Uterus (tissue), 4 donors: ENCODE measurements at places on chromosomes 6 and 20. TPM values are rescaled to one million over a fixed set of nuclear protein-coding genes. Genes with fewer than 3 reads are reported as not detected.

The SKIC2 gene
- 58.8 TPM for total RNA-seq

DNA sequence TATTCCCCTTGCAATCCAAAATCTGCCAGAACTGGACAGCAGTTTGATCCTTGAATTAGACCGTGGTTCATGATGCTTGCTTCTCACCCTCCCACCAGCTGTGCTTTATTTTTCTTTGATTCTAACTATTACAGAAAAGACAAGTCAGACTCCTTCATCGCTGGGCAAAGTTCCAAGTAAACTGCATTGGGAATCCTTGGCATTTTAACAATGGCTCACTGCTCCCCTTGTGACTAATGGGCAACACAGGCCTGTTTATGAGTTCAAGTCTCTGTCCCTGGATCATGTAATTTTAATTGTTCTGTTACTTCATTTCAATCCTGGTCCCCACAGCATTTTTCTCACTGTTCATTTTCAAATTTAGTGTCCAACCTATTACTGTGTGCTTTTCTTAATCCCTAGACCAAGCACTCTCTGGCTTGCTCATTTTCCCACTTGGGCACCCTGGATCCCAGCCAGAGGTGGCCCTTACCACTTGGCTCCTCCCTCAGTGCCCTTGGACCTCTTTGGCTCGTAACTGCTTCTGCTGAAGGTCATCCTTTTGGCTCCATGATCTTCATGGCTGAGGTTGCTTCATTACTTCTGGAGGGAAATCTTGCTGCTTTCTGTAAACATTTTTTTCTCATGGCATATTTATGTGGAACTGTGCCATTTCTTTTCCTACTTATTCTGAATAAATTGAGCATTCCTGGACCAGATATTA is 32.8 kb downstream of the PSMB9 start:
- H3K4me3 ChIP-seq = no peak overlapping the region
- H3K36me3 ChIP-seq = no peaks in the 10 kb centered on the region
- DNase-seq = peak; percentile 49

- no peak for DNase-seq
- no peaks in the 10 kb centered on the region for H3K27me3 ChIP-seq
- H3K36me3 ChIP-seq = no peaks in the 10 kb centered on the region
- H3K27ac ChIP-seq = no peak overlapping the region
- no peak overlapping the region for H3K4me3 ChIP-seq
Measured at GRCh38 chr6:25576919-25577318, 75.1 kb upstream of the SCGN start.

DNA sequence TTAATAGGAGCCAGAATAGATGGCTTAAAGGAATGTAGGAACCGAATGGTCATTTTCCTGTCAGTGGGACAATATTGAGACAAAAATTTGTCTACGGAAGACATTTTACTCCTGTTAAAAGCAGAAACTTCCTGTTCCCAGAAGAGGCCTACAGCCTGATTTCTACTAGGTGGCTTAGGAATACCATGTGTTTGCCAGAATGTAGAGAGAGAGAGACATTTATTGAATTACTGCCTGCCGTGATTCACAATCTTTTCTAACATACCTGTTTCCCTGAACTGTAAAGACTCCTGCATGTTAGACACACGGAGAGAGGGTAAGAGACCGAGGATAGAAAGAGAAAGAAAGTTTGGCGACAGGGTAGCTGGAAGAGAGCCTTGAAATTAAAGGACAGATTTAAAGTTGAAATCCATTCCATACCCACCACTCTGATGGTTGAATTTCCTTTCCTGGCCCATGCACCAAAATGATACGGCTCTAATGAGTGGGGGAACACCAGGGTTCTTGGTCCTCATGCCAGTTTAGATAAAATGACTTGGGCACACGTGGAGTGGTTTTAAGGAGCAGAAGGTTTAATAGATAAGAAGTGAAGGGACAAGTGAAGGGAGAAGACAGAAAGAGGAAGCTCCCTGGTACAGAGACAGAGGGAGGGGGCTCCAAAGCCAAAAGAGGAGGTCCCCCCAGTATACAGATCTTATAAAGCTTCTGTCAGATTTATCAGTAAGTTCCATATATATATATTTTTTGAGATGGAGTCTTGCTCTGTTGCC is 22.5 kb downstream of the NCOA3 start:
- DNase-seq = no peak
- no peaks in the 10 kb centered on the region for H3K27me3 ChIP-seq
- no peak overlapping the region for H3K4me3 ChIP-seq
- H3K4me1 ChIP-seq = no peaks in the 10 kb centered on the region
- H3K36me3 ChIP-seq = no peaks in the 10 kb centered on the region
- no peak overlapping the region for H3K27ac ChIP-seq

The RPP21 gene
- total RNA-seq = 76.6 TPM

- no peaks in the 10 kb centered on the region for H3K4me1 ChIP-seq
- no peak for DNase-seq
Measured at GRCh38 chr6:135346747-135347146, 150.8 kb downstream of the AHI1 start.

The SLC25A27 gene
- 24.6 TPM for total RNA-seq

DNA sequence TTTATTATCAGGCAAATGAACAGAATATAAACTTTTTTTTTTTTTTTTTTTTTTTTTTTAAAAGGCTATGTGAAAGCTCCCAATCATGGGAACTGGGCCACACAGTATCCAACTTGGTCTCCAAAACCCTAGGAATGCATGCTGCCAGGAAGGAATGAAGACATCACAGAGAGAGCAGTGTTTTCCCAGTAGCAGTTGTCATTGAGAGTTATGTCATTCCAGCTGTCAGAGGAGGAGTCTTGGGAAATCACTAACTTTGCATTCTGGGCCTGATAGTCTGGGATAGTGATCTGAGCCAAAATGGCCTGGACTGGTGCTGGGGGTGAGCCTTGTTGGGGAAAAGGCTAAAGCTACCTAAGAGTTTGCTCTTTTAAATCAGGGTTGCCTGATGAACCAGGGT is 231.3 kb upstream of the MAP3K7 start:
- DNase-seq = no peak
- H3K4me3 ChIP-seq = no peak overlapping the region

DNA sequence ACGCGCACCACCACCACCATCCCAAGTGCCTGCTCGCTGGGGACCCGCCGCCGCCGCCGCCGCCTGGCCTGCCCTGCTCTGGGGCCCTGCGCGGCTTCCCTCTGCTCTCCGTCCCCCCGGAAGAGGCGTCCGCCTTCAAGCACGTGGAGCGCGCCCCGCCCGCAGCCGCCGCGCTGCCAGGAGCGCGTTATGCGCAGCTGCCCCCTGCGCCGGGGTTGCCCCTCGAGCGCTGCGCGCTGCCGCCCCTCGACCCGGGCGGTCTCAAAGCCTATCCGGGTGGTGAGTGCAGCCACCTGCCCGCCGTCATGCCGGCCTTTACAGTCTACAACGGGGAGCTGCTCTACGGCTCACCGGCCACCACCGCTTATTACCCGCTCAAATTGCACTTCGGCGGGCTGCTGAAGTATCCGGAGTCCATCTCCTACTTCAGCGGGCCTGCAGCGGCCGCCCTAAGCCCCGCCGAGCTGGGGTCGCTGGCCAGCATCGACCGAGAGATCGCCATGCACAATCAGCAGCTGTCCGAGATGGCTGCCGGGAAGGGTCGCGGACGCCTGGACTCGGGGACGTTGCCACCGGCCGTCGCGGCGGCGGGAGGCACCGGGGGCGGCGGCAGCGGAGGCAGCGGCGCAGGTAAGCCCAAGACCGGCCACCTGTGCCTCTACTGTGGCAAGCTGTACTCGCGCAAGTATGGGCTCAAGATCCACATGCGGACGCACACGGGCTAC is 7.2 kb downstream of the PRDM13 start:
- DNase-seq = no peak
- H3K4me3 ChIP-seq = no peak overlapping the region
- H3K4me1 ChIP-seq = no peaks in the 10 kb centered on the region
- H3K36me3 ChIP-seq = no peaks in the 10 kb centered on the region

The PERP gene
- total RNA-seq = 9.2 TPM

- H3K4me3 ChIP-seq = no peak overlapping the region
- no peak overlapping the region for H3K27ac ChIP-seq
- DNase-seq = no peak
- H3K36me3 ChIP-seq = no peaks in the 10 kb centered on the region
Measured at GRCh38 chr6:141488488-141488887, 644.2 kb upstream of the GJE1 start.

The NCOA5 gene
- 25.9 TPM for total RNA-seq

DNA sequence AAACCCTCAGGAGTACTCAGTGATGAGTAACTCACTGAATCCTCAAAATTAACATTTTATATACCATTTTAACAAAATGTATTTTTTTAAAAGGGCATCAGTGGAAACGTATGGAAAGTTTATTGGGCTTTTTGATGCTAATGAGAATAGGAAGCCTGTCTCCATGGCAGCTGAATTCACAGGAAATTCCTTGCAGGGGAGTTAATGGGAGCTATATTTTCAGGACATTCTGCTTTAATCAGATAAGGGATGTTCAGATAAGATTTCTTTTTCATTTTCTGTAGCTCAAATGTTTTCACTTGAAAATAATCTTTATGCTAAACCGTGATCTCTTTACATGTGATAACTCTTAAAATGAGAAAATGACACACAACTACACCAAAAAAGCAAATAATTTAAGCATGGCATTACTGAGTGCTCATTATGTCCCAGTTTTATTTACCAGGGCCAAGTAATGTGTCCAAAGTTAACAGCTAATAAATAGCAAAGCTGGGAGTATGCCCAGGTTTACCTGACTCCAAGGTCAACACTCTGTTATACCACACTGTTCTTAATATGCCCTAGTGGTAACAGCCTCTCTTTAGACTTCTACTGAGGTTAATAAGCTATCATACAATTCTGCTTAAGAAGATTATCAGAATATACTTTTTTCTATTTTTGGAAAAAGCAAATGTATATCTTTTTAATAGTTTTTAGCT is 348.1 kb downstream of the GRIK2 start:
- no peak overlapping the region for H3K4me3 ChIP-seq
- H3K36me3 ChIP-seq = no peaks in the 10 kb centered on the region
- H3K4me1 ChIP-seq = no peaks in the 10 kb centered on the region
- H3K27me3 ChIP-seq = no peaks in the 10 kb centered on the region
- H3K27ac ChIP-seq = no peak overlapping the region

DNA sequence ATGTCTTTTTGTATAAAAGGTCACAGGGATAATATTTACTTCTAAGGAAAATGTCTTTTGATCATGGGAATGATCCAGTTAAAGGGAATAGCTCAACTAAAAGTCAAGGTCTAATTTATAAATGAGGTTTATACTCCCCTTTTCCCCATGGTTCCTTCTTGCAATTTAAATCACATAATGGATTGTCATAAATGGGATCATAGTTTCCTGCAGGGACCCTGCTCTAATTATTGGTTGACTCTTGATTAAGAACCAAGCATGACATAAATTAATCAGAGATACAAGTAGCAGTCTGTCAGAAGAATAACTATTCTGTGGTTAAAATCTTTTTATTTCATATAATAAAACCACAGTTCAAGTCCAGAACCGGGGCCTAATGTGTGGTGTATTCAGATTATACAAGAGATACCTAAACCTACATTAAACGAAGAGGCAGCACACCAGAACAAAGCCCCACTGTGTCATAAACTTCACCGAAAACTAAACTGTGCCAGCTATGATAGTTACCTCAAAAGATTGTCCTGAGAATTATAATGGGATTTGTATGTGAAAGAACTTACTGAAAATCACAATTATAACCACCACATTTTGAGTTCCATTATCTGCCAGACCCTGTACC is 43.0 kb upstream of the CD83 start:
- H3K27ac ChIP-seq = peak overlapping the region; percentile 62
- no peak for DNase-seq
- H3K36me3 ChIP-seq = no peaks in the 10 kb centered on the region

The DDO gene
- total RNA-seq = 3.3 TPM

GRCh38 chr6:87965806-87966205 is 81.8 kb upstream of the SPACA1 start:
- H3K27ac ChIP-seq = no peak overlapping the region
- H3K27me3 ChIP-seq = no peaks in the 10 kb centered on the region

The SYNDIG1 gene
- not detected for total RNA-seq

The RCAN2 gene
- total RNA-seq = 36.4 TPM

DNA sequence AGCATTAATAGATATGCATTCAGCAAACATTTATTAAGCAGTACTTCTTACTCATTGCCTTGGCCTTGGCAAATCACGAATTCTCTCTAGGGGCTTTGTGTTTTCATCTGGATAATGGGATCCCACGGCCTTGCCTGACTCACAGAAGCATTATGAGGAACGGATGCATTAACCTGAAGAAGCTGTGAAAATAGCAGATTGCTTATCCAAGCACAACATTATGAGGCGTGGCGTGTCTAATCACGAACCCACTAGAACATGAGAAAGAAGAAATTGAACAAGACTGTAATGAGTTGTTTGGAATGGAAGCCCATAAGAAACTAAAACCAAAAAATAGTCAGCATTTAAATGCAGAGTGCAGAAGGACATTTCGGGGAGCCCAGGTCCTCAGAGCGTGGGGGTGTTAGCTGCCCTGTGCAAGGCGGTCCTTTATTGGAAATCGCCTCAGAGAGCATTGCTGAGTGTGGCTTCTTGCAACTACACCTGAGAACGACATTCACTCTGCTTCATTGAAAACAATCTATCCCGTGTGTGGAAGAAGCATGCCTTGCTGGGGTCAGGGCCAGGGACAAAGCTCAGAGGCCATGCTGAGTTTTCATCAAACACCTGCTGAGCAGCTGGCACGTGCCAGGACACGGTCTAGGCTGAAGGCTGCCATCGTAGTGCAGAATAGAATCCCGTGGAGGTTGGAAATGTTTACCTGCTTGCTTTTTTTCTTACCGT is 179.9 kb downstream of the ZDHHC14 start:
- H3K4me3 ChIP-seq = no peak overlapping the region
- no peaks in the 10 kb centered on the region for H3K4me1 ChIP-seq
- no peaks in the 10 kb centered on the region for H3K36me3 ChIP-seq
- DNase-seq = no peak
- no peaks in the 10 kb centered on the region for H3K27me3 ChIP-seq
- no peak overlapping the region for H3K27ac ChIP-seq

The RAB5IF gene
- total RNA-seq = 37.7 TPM

DNA sequence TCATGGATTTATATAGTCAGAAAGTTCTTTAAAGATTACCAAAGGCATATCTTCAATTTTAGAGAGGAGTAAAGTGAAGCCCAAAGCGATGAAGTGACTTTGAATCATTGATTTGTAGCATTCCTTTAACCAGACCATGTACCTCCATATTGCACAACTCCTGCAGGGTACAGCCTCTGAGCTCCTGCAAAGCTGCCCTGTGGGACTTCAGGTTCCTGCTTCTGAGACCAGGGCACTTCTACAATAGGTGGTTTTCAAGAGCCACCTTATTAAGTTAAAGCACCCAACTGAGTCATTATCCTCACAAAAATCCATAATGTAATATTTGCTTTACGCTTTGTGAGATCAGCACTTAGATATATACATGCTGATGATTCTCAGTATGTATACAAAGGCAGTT is 270.7 kb upstream of the RGS17 start:
- DNase-seq = no peak
- H3K27me3 ChIP-seq = no peaks in the 10 kb centered on the region
- no peak overlapping the region for H3K27ac ChIP-seq
- no peaks in the 10 kb centered on the region for H3K4me1 ChIP-seq
- H3K4me3 ChIP-seq = no peak overlapping the region
- H3K36me3 ChIP-seq = no peaks in the 10 kb centered on the region

- no peaks in the 10 kb centered on the region for H3K27me3 ChIP-seq
- H3K4me1 ChIP-seq = no peaks in the 10 kb centered on the region
- no peak for DNase-seq
Measured at GRCh38 chr6:33806841-33807240, 3.0 kb upstream of the MLN start.
